Right atrium auricular region (tissue), 2 donors: ENCODE measurements at places on chromosomes 4 and X. TPM values are rescaled to one million over a fixed set of nuclear protein-coding genes. Genes with fewer than 3 reads are reported as not detected.

The ADH7 gene
- not detected for total RNA-seq

The CCSER1 gene
- 12.5 TPM for total RNA-seq

The FAM200B gene
- total RNA-seq = 41.4 TPM

The ATOH1 gene
- not detected for total RNA-seq

The VSIG4 gene
- total RNA-seq = 71.6 TPM

The ZNF81 gene
- 3.6 TPM for total RNA-seq

The FGF13 gene
- 1.3 TPM for total RNA-seq

The APLN gene
- total RNA-seq = 2.3 TPM

The GASK1B gene
- total RNA-seq = 49.9 TPM

The GATA1 gene
- not detected for total RNA-seq

The FRG2 gene
- not detected for total RNA-seq

The F9 gene
- not detected for total RNA-seq

The NEXMIF gene
- total RNA-seq = 0.35 TPM

The HMX1 gene
- total RNA-seq = not detected

The BTK gene
- 2.1 TPM for total RNA-seq

The SHROOM4 gene
- 13.6 TPM for total RNA-seq

The SLC9B2 gene
- 9.4 TPM for total RNA-seq

The PLXNB3 gene
- total RNA-seq = 5.6 TPM

GRCh38 chr4:127403471-127404084 lies 229.2 kb upstream of the INTU start:
- no peak for DNase-seq

DNA sequence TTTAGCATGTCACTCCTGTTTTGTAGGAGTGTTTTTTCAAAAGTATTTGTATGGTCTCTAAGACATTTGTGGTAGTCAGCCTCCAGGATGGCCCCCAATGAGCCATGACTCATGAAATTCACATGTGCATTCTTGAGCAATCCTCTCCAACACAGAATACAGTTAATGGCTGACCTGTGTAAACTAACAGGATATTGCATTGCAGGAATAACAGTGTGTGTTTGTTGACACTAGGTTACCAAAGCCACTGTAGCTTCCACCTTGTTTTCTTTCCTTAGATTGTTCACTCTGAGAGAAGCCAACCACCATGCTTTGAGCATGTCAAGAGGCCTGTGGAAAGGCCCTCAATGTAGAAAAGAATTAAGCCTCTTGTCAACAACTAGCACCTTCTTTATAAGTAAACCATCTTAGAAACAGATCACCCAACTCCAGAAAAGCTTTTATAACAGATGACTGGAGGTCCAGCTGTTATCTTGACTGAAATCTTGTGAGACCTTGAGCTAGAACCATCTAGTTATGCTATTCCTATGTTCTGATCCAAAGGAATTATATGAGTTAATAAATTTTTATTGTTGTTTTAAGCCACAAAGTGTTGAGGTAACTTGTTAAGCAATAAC lies 28.5 kb downstream of the TBCK start:
- no peak for DNase-seq

- no peak for DNase-seq
Observed at GRCh38 chrX:110175696-110176095, 142.2 kb downstream of the AMMECR1 start.

DNA sequence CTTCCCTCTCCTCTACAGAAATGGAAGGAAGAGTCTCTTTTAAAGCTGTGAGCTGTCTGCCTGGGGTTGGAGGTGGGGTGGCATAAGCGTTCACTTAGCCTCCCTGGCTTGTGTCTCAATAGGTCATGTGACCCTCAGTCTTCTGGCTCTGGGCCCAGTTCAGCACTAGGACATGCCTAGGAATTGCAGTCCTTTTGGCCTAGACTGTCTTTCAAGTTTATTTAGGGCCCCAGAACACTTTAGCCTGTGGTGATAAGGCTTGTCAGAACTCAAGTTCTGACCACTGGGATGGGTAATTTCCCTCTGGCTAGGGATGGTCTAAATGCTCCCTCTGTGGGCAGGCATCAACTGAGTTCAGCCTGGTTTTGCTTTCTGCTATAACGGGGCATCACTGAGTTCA lies 34.3 kb upstream of the ARMCX4 start:
- DNase-seq = no peak

DNA sequence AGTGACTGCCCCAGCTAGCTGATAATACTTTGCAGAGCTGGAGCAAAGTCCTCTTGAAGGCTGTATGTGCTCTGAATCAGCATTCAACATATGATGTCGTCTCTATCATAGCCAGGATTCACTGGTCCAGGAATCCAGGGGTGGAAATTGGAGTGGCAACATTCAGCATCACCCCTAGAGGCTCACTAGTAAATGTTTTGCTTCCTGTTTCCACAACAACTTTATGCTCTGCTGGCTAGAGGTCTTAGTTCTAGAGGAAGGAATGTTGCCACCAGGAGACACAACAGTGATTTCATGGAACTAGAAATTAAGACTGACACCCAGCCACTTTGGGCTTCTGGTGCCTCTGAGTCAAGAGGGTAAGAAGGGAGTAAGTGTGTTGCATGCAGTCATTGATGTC lies 11.3 kb downstream of the MAGEA1 start:
- no peak for DNase-seq

- DNase-seq = no peak
Observed at GRCh38 chrX:50157545-50158135, 43.2 kb downstream of the AKAP4 start.

DNA sequence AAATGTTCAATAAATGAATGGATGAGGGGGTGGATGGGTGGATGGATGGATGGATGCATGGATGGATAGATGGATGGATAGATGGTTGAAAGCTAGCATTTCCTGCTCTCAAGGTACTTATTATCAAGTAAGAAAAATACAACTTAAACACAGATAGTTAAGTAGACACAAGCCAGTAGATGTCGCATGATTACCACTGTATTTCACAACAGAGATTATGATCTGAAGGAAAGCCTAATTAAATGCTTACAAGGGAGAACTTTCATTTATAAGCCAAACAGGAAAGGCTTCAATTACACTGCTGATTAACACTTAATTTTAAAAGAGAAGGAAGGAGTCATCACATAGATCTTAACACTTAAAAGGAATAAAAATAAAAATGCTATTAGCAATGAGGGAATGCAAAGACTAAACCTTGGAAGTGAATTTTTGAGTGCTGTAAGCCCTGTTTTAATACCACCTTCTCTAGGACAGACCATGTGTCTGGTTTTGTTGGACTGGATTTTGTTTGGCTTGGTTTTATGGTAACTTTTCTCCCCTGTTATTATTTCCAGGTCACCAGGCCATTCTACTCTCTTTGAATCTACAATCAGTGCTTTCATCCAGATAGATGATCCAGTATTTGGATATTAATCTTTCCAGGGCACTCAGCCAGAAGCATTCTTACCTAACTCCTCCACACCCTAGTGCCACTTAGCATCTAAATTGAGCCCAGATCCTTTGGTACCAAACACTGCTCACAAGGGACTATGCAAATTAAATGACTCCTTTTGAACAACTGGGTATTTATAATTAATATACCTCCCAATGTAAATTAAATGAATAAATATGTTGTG lies 75.5 kb upstream of the SLC39A8 start:
- no peak for DNase-seq

DNA sequence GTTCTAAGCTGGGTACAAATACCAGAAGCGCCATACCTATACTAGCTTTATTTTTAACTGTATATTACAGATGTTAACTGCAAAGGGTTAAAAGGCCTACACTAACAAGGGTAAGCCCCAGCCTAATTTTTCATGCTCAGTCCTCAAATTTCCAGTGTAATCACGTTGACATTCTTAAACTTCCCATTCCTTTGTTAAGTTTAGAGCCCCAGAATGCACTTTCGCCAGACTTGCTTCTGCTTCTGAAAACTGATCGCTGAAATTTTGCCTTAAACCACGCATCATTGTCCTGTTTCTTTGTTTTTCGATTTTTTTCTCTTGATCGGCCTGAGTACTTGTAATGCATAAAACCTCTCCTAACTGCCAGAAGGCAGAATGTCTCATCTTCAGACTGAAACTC lies 2141.9 kb upstream of the AGA start:
- no peak for DNase-seq

DNA sequence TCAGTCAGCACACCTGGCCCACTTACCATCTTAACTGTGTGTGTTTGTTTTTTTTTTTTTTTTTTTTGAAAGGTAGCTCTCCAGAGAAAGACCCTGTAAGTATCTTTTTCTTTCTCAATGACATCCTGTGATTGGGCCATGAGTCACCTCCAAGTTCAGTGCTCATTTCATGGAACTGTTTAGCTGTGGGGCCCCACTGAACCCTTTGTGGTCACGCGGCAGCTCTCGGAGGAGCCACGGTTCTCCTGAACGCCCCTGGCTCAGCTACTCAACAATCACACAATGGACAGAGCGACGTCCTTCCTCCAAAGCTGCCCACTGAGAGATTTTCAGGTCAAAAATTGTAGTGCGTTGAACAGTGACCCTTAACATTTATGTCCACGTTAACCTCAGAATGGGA lies 14.2 kb upstream of the IL3RA start:
- DNase-seq = no peak

- DNase-seq = no peak
Observed at GRCh38 chr4:156751486-156751885, 220.1 kb downstream of the PDGFC start.

DNA sequence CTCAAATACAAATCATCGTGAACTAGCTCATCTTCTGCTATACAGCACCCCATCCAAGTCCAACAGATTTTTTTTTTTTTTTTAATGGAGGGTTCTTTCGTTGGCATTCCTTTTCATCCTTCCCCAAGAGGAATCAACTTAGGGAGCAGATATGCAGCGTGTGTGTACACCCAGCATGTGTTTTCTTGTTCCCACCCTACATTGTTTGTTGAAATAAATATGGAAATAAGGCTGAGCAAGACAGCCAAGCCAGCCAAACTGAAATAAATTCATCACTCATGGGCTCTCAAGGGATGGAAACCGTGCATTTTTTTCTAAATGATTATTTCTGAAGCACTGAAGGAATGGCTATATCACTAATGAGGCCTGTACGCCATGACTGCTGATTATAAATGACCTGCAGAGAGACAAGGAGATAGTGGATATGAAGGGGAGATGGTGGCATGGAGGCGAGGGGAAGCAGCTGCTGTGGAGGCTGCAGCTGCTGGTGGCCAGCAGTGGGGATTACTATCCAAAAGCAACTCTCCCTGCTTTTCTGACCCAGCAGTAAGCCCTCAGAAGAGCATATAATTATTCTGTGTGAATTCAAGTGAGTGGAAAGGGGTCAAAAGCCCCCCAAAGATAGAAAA lies 173.9 kb downstream of the MGST2 start:
- DNase-seq = no peak

GRCh38 chrX:18537524-18537923 lies 112.1 kb downstream of the CDKL5 start:
- DNase-seq = no peak

- no peak for DNase-seq
Observed at GRCh38 chr4:183607894-183608293, 51.1 kb downstream of the RWDD4 start.

DNA sequence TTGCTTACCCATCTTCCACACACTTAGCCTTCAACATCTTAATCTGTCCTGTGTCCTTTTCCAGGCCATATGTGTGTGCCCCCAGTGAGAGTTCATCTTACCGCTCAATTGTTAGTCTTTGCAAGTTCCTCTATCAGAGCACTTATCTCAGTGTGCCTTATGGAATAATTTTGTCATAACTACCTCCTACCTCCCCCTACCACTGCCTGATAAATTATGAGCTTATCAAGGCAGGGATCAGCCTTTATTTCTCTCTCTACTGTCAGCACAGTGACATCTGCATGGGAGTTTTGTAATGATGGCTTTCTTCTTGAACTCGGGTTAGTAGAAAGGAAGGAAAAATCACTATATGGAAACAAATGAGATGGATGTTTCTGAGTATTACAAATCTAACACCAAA lies 53.2 kb downstream of the MTM1 start:
- DNase-seq = no peak

- DNase-seq = no peak
Observed at GRCh38 chrX:104696667-104697066, 130.7 kb downstream of the IL1RAPL2 start.

DNA sequence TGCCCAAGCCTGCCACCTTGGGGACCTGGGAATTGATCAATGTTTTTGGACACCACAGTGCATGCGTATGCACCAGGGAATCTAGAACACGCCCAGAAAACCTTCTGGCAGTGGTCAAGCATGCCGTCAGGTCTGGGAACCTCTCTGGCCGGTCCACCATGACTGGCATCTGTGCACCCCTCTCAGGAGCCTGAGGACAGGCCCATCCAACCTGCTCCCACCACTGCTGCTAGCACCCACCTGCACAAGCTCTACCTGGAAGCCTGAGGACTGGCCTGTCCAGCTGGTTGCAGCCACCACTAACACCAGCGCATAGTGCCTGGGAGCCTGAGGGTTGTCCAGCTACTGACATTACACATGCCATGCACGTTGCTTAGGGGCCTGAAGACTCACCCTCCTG lies 162.1 kb upstream of the GALNTL6 start:
- no peak for DNase-seq

DNA sequence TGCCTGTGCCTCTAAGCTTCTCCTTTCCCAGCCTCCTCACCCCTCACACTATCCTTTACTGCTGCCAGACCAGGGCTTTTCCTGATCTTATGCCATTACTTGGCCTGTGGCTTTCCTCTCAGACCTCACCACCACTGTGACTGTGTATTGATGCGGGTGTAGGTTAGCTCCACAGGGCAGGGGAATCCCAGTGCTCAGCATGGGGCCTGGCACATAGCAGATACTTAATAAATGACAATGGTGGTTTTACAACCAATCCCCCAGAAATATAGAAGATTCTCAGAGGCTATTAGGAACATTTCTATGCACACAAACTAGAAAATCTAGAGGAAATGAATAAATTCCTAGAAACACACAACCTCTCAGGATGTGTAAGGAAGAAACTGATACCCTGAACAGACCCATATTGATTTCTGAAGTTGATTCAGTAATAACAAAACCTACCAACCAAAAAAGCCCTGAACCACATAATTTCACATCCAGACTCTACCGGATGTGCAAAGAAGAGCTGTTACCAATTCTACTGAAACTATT lies 129.6 kb upstream of the QRFPR start:
- DNase-seq = no peak

- DNase-seq = no peak
Observed at GRCh38 chr4:178174756-178175155, 732.5 kb upstream of the AGA start.

- DNase-seq = no peak
Observed at GRCh38 chrX:23887451-23887850, 20.3 kb downstream of the APOO start.
